ENCODE measurements at places on chromosomes 1 and 21.
A peak's percentile ranks its signal among the peaks of the same experiment; 100 is the strongest.

DNA sequence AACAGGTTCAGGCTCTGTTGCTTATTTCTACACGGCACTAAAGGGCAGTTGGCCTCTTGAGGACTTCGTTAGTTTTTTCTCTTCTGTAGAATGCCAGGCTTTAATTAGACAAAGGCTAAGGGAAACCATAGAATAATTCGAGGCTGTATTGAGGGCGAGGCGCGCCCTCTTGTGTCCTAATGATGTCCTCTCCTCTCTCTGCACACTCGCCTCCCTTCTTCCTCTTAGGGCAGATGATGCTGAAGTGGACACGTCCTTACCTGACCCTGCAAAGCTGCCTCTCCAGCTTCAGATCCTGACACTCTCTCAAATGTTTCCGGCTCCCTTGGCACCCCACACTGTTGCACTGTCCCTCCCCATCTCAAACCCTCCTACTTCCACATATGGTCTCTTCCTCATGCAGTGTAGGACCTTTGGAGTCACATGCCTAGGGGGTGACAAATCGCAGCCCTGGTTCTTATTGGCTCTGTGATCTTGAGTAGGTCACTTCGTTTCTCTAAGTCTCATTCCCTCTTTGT lies 1.9 kb upstream of the ZSCAN20 start:
- peak; percentile 74 for DNase-seq

- DNase-seq, result no peak
Measured at GRCh38 chr1:78146205-78146771, 100.5 kb downstream of the GIPC2 start.

GRCh38 chr1:245283001-245283400 lies 128.2 kb downstream of the KIF26B start:
- DNase-seq, result no peak

DNA sequence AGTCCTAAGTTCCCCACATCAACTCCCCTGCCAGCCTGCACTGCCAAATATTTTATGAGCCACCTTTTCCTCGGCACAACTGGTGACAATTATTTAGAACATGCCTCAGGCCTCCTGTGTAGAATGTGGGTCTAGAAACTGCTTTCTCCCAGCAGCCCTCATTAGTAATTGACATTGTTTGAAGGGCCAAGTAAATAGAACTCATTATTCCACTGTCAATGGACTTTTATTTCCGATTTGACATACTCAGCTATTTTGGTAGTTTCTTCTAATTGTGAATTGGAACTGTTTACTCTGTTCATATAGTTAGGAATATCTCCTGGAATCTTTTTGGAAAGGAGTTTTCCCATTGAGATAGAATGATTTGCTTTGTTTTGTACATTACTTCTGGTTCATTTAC lies 168.8 kb upstream of the L1TD1 start:
- no peak for DNase-seq

DNA sequence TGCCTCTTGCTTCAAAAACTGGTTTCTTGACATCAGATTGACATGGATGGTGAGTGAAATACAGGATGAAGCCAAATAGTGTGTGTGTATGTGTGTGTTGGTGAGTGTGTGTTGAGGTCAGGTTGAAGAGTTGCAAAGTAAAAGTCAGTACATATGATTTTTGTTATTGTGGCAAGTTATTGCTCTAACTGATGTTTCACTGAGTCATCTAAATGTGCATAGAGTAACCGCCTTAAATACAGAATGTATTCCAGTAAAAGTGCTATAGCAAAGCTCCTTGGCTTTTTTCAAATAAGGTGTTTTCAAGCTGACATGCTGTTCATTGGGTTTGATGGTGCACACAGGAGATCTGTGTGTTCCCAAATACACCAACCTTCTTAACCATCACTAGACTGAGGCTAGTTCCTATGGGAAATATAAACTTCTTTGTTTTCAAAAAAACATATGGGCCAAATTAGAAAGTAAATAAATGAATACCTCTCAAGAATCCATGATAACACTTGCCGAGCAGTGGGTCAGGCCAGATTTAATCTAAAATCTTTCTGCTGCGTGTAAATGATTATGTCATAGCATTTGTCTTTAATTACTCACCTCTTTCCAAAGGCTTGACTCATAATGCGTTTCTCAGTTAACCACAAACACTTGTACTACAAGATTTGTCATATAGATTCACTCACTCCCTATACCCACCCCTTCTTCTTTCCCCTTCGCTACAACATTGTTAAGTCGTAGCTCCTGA lies 151.1 kb downstream of the LYPLAL1 start:
- DNase-seq, result peak; percentile 29

DNA sequence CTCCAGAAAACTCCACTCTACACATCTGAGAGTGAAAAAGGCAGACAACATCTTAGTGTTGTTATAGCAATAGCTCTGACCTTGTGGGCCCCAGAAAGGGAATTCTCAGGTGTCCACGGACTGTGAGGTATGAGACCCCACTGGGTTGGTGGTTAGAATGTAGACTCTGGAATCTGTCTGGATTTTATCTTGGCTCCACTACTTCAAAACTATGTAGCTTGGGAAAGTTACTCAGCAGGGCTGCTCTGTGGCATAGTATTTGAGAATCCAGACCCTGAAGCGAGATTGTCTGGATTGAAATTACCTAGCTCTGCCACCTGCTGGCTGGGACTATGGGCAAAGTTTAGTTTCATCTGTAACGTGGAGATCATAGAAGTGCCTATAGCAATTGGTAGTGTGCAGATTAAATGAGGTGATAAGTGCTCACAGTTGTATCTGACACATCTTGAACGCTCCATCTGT lies 25.8 kb downstream of the PRDM2 start:
- no peak for DNase-seq

DNA sequence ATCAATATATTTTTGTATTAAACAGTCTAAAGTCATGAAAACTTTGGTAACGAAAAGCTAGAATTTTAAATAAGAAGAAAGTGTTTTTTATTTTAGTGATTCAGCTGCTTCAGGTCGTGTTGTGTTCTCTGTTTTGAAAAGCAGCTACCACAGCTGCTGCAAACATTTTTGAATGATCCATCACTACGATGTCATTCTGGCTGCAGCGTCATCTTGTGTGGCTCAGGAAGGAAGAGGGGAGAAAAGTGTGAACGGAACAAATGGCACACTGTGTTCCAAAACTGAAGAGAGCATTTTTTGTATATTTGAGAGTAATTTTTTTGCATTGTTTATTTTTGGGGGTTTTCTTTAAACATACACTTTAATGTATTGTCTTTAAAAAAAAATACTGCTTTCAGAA lies 323.0 kb upstream of the ADGRL2 start:
- no peak for DNase-seq

- no peak for DNase-seq
Measured at GRCh38 chr1:5165762-5166161, 511.4 kb downstream of the AJAP1 start.

GRCh38 chr1:9233241-9233941 lies 1.2 kb upstream of the H6PD start:
- no peak for DNase-seq

DNA sequence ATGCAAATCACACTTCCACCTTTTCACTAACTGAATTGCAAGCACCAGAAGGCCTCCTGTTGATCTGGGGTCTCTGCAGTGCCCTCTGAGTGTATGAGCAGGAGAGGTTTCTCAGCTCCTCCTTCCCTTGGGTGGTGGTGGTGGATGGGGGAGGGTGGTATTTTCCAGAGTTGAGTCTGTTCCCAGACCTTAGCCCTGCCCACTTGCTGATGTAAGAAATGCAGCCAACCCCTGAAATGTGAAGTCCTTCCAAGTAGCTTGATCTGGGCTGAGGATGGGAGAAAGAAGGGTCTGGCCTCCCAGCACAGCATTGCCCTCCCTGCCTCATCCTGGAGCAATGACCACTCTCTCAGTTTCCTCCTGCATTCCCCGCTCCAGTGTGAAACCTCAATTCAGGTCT lies 6.3 kb upstream of the FOXD2 start:
- DNase-seq, result no peak

DNA sequence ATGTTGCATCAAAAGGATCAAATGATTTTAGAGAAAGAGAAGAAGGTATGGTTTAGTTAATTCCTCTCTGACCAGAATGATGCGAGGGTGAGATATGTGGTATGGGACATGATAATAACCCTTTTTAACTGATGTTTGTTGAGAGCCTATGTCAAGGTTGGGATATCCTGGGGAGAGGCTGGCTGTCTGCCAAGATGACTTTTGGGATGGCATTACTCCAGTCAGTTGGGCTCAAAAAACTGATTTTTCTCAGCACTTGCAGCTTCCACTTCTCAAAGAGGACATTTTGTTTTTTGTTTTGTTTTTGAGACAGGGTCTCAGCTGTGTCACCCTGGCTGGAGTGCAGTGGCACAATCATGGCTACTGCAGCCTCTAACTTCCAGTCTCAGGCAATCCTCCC lies 17.7 kb upstream of the STX12 start:
- no peak for DNase-seq

GRCh38 chr1:41954533-41954944 lies 35.8 kb upstream of the HIVEP3 start:
- peak; percentile 43 for DNase-seq

DNA sequence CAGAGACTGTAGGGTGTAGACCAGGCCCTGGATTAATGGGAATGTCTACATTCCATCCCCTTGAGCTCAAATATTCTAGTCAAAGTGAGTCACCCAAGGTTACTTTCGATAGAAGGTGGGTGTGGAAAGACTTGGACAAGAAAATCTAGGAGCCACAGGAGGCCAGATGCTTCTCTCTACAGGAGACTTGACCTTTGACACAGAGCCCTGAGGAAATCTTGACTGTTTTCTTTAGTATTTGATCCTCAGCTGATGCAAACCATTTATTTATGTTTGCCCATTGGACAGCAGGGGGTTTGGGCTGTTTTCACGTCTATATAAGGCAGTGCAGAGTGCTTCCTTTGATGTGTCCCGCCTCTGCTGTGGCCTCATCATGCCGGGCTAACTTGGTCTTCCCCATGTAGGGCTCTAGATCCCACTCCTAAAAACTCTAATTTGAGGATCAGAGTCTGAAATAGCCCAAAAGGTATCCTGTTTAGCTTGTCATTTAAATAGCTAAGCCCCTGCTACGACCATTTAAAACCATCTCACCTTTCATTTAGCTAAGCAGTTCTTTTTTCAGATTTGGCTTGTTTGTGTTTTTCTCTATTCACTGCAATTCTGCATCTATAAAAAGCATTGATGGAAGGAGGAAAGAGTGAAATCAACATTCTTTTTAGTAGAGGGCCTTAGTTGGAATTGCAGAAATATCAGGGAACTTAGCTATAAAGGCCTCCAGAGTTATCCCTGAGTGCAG lies 15.5 kb upstream of the MAP3K7CL start:
- peak; percentile 82 for DNase-seq

GRCh38 chr1:32180186-32181060 lies 948 bp downstream of the TXLNA start:
- peak; percentile 25 for DNase-seq

GRCh38 chr1:228007049-228007800 lies 427 bp downstream of the WNT3A start:
- DNase-seq, result no peak

- DNase-seq, result no peak
Measured at GRCh38 chr1:6080469-6080868, 34.8 kb downstream of the KCNAB2 start.

DNA sequence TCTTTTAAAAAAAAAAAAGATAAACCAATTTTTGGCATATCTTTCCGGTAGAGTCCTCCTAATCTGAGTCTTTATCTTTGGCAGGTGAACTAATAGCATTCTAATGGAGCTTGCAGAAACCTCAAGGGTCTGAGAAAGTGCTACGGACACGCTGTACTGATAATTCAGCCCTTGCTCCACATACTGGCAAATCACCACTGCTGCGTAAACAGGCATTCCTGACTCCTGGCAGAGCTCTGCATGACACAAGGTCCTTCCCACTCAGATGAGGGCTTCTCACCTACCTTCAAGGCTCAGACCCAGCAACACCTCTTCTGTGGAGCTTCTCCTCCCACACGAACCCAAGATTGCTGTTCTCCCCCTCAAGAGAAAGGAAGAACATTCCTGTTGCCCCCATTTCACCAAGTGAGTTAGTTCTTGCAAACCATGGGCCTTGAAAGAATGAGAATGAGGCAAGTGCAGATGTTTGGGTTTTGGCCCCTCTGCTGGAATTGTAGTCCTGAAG lies 48.0 kb downstream of the LYST start:
- DNase-seq, result no peak

DNA sequence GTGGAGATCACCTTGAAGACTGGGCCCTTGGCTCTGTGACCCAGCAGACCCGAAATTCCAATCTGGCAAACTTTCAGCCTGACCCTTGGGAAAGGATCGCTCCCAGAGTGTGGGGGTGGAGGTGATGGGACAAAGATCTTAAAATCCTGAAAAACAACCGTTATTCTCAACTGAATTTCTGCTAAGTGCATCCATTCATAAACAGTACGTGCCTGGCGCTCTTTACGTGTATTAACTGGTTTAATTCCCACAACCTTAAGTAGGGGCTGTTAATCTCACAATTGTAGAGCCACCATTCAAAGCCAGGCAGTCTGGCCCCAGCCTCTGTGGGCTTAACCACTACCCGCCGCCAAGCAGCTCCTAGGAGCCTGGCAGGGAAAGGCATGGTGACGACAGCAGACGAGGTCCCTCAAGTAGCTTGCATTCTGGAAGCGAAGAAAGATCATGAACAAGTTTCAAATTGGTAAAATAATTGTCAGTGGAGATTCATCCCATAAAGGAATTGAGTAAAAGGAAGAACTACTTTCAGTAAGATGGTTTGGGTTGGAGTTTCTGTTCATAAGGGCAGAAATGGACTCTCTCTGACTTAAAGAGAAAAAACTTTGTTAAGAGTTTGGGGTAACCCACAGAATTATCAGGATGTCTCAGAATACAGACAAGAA lies 11.4 kb upstream of the RGS16 start:
- no peak for DNase-seq
